ENCODE measurements at places on chromosomes 2 and 18.

DNA sequence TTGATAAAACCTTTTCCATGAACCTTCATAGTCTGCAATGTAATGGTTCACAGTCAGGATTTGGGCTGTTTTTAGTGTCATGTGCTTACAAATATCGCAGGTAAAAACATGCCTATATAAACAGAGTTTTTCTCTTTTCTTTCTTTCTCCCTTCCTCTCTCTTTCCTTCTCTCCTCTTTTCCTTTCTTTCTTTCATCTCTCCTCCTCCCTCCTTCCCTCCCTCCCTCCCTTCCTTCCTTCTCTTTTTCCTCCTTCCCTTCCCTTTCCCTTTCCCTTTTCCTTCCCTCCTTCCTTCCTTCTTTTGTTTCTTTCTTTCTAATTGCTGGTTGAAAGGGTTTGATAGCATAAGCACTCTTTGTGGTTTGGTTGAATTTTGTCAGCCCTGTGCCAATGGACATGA lies 9.6 kb upstream of the NPPC start:
- DNase-seq: no peak

DNA sequence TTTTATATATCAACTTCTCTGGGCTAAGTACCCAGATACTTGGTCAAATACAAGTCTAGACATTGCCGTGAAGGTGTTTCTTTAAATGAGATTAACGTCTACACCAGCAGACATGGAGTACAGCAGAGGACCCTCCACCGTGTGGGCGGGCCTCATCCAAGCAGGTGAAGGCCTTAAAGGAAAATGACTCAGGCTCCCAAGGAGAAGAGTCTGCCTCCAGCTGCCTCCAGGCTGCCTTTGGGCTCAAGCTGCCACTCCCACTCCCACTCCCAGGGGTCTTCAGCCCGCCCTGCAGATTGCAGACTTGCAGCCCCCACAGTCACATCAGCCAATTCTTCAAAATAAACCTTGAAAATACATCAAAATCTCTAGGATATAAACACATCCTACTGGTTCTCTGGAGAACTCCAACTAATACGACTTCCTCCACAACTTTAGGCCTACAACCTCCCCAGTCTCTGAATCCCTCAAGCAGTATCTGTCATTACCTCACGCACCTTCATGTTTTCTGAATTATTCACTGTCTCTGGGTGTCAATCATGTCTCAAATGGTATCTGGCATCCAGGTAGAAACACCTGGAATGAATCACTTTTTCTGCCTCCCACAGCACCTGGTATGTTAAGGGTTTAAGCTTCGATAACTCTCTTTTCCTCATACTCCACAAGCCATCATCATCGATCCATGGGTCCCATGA lies 6.9 kb downstream of the ITGB1BP1 start:
- no peak for DNase-seq

GRCh38 chr2:8488001-8488738 lies 193.7 kb upstream of the ID2 start:
- DNase-seq: peak; percentile 75

GRCh38 chr2:78455586-78455985 lies 569.9 kb upstream of the REG3G start:
- no peak for DNase-seq

Data from inflammatory macrophage treated with lipopolysaccharide for 1 hour (primary cell).